ENCODE measurements at places on chromosomes 13 and 19.
A peak's percentile ranks its signal among the peaks of the same experiment; 100 is the strongest.

GRCh38 chr13:74210693-74211393 is 76.6 kb upstream of the KLF12 start:
- no peak overlapping the region for H3K27ac ChIP-seq
- H3K4me1 ChIP-seq: no peaks in the 10 kb centered on the region
- H3K4me3 ChIP-seq: no peak overlapping the region

DNA sequence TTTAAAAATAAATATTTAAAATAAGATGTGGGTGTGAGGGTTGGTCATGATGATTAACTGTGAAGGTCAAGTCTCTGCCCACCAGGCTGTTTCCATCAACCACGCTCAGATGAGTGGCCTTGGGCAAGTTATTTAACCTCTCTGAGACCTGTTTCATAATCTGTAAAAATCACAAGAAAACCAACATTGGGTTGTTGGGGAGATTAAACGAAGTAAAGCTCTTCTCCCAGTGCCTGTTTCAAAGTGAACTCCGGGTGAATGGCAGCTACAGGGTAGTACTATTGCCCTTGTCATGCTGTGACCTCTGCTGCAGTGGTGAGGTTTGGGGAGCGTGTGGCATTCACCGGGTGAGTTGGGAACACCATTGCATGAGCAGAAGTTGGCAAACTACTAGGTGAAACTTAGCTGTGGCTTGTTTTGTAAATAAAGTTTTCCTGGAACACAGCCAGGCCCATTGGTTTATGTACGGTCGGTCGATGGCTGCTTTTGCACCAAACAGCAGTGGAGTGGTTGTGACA is 153.2 kb downstream of the USP12 start:
- DNase-seq: peak; percentile 87
- peaks cover 8% of the 10 kb centered on the region for H3K4me1 ChIP-seq
- no peak overlapping the region for H3K4me3 ChIP-seq
- no peaks in the 10 kb centered on the region for H3K27me3 ChIP-seq
- H3K36me3 ChIP-seq: no peaks in the 10 kb centered on the region

DNA sequence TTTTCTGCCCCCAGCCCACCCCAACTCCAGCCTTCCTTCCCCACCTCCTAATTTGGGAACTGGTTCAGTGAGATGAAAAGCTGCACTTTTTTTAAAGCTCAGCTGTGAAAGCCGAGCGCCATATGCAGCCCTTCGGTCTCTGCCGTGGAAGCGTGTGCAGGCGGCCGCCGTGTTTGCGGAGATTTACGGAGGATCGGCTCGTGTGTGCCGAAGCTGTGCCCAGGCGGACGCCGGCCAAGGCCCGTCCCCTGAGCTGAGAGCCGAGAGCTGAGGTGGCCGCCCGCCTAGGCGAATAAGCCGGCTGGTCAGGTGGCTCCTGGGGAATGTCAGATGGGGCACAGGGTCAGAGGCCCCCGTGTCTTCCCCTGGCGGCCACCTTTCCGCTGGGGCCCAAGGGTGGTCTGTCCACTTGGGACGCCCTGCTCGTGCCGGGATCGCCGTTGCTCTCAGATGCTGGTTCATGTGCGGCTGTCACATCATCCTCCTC is 78.7 kb downstream of the ZNF536 start:
- peaks cover 13% of the 10 kb centered on the region for H3K4me1 ChIP-seq
- H3K27me3 ChIP-seq: peaks cover 15% of the 10 kb centered on the region
- peak overlapping the region; percentile 18 for H3K27ac ChIP-seq
- H3K36me3 ChIP-seq: no peaks in the 10 kb centered on the region

- H3K27ac ChIP-seq: no peak overlapping the region
- H3K27me3 ChIP-seq: no peaks in the 10 kb centered on the region
- no peak for DNase-seq
- H3K4me3 ChIP-seq: no peak overlapping the region
- H3K4me1 ChIP-seq: no peaks in the 10 kb centered on the region
Observed at GRCh38 chr13:24864579-24864978, 100.6 kb downstream of the RNF17 start.

- no peak overlapping the region for H3K4me3 ChIP-seq
- no peaks in the 10 kb centered on the region for H3K27me3 ChIP-seq
- H3K36me3 ChIP-seq: no peaks in the 10 kb centered on the region
- H3K4me1 ChIP-seq: no peaks in the 10 kb centered on the region
- DNase-seq: no peak
Observed at GRCh38 chr19:41604831-41605230, 22.0 kb downstream of the CEACAM4 start.

- H3K27ac ChIP-seq: no peak overlapping the region
- no peak overlapping the region for H3K4me3 ChIP-seq
- H3K27me3 ChIP-seq: peaks cover 10% of the 10 kb centered on the region
- DNase-seq: no peak
- H3K36me3 ChIP-seq: no peaks in the 10 kb centered on the region
Observed at GRCh38 chr19:8877854-8878705, 45.9 kb downstream of the MBD3L1 start.

- no peak for DNase-seq
- H3K27ac ChIP-seq: no peak overlapping the region
- no peaks in the 10 kb centered on the region for H3K36me3 ChIP-seq
- no peaks in the 10 kb centered on the region for H3K4me1 ChIP-seq
- no peak overlapping the region for H3K4me3 ChIP-seq
- H3K27me3 ChIP-seq: no peaks in the 10 kb centered on the region
Observed at GRCh38 chr19:51207747-51208146, 17.1 kb upstream of the CD33 start.

- H3K27ac ChIP-seq: no peak overlapping the region
- H3K36me3 ChIP-seq: no peaks in the 10 kb centered on the region
- H3K27me3 ChIP-seq: no peaks in the 10 kb centered on the region
- H3K4me1 ChIP-seq: no peaks in the 10 kb centered on the region
Observed at GRCh38 chr13:66076417-66076816, 1153.7 kb downstream of the PCDH9 start.

DNA sequence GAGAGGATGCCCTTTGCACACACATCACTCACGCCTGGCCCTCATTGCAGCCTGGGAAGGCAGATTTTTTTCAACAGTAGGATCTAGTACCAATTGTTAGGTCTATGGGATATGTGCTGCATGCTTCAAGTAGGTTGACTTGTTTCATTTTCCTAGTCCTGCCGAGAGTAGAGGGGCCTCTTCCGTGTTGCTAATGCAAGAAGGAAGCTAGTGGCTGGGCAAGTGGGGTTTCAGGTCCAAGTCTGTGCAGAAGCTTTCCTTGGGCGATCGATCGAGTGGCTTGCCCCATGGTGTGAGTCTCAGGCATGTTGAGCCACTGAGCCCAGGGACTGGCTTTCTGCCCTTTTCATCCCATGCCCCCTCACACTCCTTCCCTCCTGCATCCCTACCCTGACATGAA is 13.7 kb downstream of the ILF3 start:
- no peaks in the 10 kb centered on the region for H3K27me3 ChIP-seq
- DNase-seq: no peak
- no peak overlapping the region for H3K27ac ChIP-seq
- H3K4me3 ChIP-seq: no peak overlapping the region

DNA sequence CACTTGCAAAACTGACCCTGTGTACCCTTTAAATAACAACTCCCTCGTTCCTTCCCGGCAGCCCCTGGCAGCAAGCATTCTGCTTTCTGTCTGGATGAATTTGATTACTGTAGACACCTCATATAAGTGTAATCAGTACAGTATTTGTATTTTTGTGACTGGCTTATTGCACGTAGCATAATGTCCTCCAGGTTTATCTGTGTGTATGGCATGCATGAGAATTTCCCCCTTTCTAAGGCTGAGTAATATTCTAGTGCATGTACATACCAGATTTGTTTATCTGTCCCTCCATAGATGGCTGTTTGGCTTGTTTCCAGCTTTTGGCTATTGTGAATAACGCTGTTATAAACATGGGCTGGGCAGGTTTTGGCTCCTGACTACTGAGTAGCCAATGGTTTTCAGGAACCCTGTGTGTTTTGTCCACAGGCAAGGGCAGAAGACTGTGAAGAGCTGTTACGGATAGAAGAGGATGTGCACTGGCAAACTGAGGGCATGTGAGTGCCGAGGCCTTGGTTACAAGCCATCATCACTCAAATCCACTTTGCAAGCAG is 98.0 kb downstream of the ESD start:
- H3K4me3 ChIP-seq: no peak overlapping the region
- no peak for DNase-seq
- no peak overlapping the region for H3K27ac ChIP-seq
- H3K36me3 ChIP-seq: peaks cover 48% of the 10 kb centered on the region

DNA sequence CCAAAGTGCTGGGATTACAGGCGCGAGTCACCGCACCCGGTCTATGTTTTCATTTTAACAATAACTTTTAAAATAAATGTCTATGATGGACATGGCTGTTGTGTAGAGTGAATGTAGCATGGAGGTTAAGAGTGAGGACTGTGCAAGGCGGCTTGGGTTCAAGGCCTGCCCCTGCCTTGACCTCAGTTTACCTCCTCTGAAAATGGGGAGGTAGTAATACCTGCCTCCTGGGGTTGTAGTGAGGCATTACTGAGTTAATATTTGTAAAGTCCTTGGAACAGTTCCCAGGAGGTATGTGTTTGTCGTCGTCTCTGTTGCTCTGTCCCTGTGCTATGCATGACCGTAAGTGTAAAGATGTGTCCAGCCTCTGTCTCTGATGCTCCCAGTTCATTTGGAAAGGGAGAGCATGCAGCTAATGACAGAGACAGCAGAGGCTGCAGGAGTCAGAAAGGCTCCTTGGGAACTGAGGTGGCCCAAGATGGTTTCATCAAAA is 9.4 kb downstream of the GARRE1 start:
- no peak overlapping the region for H3K4me3 ChIP-seq
- H3K27me3 ChIP-seq: no peaks in the 10 kb centered on the region
- H3K36me3 ChIP-seq: no peaks in the 10 kb centered on the region
- peaks cover 35% of the 10 kb centered on the region for H3K4me1 ChIP-seq
- no peak for DNase-seq

DNA sequence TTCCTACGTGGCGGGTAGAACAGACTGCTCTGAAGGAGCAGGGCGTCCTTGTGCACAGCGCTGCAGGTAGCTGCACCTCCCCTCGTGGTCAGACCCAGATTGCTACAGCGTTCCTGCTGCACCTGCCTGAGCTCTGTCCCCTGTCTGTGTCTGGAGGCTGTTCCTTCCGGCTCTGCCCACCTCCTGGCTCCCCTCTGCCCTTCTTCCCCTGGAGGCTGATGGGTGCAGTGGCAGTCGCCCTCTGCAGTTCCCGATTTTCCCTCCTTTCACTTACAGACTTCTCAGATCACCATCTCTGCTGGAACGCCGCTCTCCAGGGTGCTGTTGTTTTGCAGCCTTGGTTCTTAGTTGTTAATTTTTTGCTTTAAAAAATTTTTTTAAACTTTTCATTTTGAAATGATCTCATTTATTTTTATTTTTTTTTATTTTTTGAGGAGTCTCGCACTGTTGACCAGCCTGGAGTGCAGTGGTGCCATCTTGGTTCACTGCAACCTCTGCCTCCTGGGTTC is 53.6 kb downstream of the SMARCA4 start:
- no peak for DNase-seq
- no peak overlapping the region for H3K4me3 ChIP-seq
- H3K4me1 ChIP-seq: no peaks in the 10 kb centered on the region
- no peaks in the 10 kb centered on the region for H3K27me3 ChIP-seq

DNA sequence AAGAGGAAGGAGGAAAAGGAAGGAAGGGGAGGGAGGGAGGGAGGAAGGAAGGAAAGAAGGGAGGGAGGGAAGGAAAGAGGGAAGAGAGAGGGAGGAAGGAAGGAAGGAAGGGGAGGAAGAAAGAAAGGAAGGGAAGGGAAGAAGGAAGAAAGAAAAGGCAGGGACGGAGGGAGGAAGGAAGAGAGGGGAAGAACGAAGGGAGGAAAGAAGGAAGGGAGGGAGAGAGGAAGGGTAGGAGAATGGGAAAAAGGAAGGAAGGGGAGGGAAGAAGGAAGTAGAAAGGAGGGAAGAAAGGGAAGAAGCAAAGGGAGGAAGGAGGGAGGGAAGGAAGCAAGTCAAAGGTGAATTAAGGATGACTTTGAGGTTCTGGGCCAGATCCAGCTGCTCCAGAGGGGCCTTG is 3.0 kb downstream of the ACSBG2 start:
- no peaks in the 10 kb centered on the region for H3K36me3 ChIP-seq
- H3K27me3 ChIP-seq: no peaks in the 10 kb centered on the region
- no peaks in the 10 kb centered on the region for H3K4me1 ChIP-seq
- no peak overlapping the region for H3K4me3 ChIP-seq
- no peak for DNase-seq

GRCh38 chr13:42027286-42027685 is 21.2 kb upstream of the DGKH start:
- H3K27ac ChIP-seq: no peak overlapping the region
- no peaks in the 10 kb centered on the region for H3K4me1 ChIP-seq
- DNase-seq: no peak
- H3K36me3 ChIP-seq: no peaks in the 10 kb centered on the region
- no peak overlapping the region for H3K4me3 ChIP-seq
- H3K27me3 ChIP-seq: no peaks in the 10 kb centered on the region

Measured in left lung (tissue), 14 donors.